ENCODE measurements at places on chromosomes 1 and 21. TPM values are rescaled to one million over a fixed set of nuclear protein-coding genes. Genes with fewer than 3 reads are reported as not detected.

Gene SMCP
- not detected for total RNA-seq

DNA sequence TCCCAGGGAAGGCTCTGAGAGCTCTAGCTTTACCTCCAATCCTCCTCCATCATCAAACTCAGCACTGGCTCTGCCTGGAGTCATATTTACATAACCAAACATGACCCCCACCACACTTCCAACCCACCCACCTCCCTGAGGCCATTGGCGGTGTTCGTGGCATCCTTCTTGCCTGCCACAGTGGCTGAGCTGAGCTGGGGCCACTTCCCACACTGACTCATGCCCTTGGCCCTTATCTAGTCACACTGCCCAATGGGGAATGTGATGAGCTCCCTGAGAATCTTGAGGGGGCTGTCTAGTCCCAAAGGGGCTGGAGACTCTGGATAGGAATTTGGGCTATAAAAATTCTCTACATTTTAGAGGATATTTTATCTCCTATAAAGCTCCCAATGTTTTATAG is 230.9 kb upstream of the IRF2BP2 start:
- DNase-seq: no peak

DNA sequence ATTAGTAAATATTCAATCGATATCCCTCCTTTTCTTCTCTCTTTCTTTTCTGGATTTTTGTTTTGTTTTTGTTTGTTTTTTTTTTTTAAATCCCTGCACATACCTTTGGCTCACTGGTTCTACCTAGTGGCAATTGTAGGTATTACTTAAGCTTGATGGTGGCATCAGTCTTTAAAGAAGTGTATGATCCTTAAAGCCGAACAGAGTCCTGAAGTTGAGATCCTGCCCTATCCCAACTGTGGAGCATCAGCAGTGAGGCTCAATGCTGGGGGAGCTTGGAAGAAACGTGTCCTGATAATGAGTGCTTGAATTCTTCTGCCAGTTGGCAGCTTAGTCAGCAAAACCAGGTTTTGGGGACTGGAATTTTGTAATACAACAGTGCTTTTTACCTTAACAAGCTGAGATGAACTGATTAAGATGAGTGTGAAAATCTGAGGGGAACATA is 60.8 kb downstream of the FASLG start:
- DNase-seq: no peak

Gene L1TD1
- 6.9 TPM for total RNA-seq

- DNase-seq: no peak
These were observed 34.6 kb downstream of the SNX7 start for GRCh38 chr1:98696077-98696476.

- DNase-seq: no peak
These were observed 1171.2 kb downstream of the PLA2G4A start for GRCh38 chr1:187999973-188000372.

DNA sequence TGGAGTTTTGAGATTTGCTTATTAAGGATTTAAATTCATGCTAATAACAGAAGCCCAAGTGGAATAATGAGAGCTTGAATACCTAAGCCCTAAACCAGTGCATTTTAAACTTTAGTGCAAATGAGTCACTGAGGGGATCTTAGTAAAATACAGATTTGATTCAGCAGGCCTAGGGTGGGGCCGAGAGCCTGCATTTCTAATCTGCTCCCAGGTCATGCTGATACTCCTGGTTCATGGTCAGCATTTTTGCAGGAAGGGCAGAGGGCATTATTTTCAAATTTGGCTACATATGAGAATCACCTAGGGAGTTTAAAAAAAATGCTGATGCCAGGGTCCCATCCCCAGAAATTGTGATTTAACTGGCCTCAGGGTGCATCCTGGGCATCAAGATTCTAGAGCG is 39.3 kb downstream of the DNTTIP2 start:
- DNase-seq: no peak

DNA sequence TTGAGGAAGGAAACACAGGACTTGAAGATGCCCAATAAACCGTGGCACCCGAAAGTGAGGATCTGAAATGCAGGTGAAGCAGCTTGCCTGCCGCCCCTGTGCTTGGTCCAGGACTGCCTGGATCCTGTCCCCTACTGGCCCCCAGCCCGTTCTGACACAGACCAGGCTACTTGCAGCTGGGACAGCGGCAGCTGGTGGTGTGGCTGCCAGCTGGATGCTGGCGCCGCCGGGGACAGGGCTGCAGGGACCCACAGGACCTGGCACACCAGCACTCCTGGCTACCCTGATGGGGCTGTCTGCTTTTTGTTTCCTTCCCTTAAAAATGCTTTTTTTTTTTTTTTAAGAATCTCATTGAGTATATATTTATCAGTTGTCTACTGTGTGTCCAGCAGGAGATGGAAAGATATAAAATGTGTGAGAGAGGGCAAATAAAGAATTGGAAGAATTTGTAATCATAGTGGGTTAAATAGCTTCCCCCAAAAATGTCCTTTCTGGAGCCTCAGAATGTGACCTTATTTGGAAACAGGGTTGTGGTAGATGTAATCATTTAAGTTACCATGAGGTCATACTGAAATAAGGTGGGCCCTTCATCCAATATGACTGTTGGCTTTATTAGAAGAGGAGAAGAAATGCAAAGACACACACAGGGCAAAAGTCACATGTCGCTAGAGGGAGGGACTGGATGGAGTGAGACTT is 165.6 kb downstream of the DSCAM start:
- DNase-seq: no peak

Gene PDE9A
- total RNA-seq: 117 TPM

- peak; percentile 93 for DNase-seq
These were observed 950 bp upstream of the EVA1C start for GRCh38 chr21:32411350-32412161.

DNA sequence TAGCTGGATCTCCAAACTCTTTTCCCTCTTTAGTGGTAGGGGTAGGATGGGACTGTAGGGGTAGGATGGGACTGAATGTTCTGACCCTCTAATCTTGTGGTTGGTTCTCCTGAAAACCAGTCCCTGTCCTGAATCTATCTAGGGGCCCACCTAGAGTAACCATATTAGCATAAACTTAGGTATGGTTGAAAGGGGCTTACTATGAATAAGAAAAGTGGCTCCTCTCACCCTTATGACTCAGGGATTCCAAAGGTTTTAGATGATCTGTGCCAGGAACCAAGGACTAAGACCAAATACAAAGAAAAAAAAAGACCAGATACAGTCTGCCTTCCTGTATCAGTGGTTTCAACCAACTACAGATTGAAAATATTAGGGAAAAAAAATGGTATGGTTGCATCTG is 28.9 kb downstream of the RNF2 start:
- no peak for DNase-seq

GRCh38 chr21:17613242-17613676 is 558 bp upstream of the BTG3 start:
- DNase-seq: peak; percentile 56

DNA sequence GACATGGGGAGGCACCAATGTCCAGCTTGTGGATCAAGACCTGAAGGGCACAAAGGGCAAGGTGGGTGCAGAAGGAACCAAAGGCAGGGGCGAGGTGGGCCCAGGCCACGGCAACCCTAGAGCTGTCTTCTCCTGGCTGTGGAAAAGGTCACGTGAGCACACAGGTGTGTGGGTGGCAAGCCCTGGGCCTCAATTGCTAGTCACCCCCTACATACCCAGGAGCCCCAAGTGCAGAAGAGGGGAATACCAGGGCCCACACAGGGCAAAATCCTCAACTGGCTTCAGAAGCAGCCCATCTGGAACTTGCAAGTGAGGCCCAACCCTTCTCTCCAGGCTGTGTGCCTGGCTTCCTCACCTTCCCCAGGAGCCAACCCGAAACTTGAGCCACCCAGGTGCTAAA is 25.6 kb downstream of the ZBTB17 start:
- DNase-seq: no peak

DNA sequence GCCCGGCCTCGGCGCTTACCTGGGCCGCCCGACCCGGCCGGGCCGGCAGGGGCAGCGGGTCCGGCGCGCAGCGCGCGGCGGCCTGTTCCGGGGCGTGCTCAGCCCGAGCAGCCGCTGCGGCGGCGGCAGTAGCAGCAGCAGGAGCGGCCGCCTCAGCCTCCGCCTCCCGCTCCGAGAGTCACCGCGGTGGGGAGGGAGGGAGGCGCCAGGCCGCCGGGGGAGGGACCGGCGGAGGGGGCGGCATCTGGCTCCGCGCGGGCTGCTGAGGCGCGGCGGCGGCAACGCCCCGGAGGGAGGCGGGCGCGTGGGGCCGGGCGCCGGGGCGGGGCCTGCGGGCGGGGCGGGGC is at the start of gene CTNNBIP1:
Gene CTNNBIP1 (minus strand): TSS at position 194 of the 347 bp plus-strand sequence. CDS start 38,205 bp downstream, outside the sequence.
- no peak for DNase-seq

Gene ITLN2
- total RNA-seq: not detected

- DNase-seq: no peak
These were observed 60.1 kb downstream of the DIPK1A start for GRCh38 chr1:92901126-92901525.

DNA sequence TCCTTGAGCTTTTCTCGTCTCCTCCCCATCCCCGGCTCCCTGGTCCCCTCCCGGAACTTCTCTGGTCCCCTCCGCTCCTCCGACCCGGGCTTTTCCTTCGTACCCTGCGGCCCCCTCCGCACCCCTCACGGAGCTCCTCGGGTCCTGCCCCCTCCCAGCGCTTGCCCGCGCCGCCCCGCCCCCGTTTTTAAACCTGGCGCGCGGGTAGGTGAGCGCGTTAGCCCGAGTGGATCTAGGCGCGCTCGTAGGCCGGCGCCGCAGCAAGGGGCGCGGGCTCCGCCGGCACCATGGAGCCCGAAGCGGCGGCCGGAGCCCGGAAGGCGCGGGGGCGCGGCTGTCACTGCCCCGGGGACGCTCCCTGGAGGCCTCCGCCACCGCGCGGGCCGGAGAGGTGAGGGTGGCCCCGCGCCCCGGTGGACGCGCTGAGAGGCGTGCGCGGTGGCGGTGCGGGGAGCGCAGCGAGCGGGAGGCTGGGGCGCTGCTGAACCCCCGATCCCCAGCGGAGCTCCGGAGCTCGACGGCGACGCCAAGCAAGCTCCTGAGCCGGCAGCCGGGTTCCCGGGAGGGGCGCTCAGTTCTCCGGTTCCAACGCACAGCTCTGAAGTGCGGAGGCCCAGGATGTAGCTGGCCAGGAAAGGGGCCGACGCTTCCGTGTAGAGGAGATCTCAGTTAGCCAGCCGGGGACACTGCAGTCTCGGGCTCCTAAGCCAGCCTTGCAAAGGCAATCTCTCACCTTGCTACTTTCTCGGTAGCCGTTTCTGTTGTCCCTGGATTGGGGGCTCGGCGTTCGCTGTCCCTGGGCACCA is at the start of gene RIPPLY3:
Gene RIPPLY3 (plus strand): TSS at position 217 of the 806 bp plus-strand sequence. CDS start 71 bp downstream, at position 288.
- DNase-seq: peak; percentile 30

DNA sequence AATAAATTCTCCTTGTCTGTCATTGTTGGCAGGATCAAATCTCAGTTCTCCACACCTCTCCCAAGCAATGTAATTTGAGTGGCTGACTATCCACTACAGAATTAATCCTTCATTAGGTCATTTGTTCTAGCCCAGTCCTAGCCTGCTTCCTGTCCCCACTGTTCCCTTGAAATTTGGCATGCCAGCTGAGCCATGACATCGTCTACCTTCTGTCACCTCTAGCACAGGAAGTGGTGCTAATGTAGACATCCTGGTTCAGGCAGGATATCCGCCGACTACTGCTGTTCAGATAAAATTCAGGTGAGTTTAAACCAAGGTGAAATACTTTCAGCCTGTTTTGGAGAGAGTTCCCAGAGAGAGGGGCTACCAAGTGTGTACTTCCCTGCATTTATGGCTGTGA is 5.9 kb downstream of the CHRM3 start:
- DNase-seq: no peak

DNA sequence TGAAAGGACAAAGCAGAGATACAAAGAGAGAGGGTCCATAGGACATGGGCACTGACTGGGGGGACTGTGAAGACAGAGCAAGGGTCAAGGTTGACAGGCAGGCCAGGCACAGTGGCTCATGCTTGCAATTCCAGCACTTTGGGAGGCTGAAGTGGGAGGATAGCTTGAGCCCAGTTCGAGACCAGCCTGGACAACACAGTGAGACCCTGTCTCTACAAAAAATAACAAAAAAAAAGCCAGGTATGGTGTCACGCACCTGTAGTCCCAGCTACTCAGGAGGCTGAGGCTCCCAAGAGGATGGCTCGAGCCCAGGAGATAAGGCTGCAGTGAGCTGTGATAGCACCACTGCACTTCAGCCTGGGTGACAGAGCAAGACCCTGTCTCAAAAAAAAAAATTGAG is 4.4 kb downstream of the CASP9 start:
- DNase-seq: no peak

GRCh38 chr1:110948038-110948810 is 15.5 kb downstream of the LRIF1 start:
- DNase-seq: no peak

Gene HCN3
- 11.2 TPM for total RNA-seq

DNA sequence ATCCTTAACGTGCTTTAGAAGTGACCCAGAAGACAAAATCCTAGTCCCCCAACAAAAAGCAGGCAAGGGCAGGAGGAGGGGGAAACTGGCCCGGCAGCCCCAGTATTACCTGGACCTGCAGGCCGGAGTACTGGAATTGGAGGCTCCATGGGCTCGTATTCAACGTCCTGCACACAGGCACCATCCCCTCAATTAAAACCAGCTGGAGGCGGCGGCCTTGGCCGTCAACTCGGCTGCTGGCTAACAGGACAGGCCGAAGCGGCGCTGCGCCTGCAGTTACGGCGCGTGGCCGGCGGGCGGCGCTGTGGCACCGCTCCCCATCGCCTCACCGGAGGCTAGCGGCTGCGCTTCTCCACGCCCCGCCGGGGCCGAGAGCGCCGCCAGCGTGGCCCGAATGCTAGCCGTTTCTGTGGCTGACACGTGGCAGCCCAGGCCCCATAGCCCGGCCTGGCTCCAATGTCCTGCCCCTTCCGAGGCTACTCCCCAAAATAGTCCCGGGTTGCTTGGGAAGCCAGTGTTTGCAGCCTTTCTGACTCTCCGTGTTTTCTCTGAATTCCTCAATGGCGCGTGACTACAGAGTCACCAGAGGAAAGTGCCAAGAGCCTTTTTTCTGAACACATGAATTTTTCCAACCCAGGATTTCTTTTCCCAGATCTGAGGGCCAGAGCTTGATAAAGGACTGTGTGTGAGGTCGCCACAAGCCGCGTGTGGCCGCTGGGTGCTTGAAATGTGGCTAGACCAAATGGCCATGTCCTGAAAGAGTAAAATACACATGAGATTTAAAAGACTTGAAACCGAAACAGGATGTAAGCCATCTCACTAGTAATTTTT is 82.5 kb downstream of the HHIPL2 start:
- peak; percentile 83 for DNase-seq

DNA sequence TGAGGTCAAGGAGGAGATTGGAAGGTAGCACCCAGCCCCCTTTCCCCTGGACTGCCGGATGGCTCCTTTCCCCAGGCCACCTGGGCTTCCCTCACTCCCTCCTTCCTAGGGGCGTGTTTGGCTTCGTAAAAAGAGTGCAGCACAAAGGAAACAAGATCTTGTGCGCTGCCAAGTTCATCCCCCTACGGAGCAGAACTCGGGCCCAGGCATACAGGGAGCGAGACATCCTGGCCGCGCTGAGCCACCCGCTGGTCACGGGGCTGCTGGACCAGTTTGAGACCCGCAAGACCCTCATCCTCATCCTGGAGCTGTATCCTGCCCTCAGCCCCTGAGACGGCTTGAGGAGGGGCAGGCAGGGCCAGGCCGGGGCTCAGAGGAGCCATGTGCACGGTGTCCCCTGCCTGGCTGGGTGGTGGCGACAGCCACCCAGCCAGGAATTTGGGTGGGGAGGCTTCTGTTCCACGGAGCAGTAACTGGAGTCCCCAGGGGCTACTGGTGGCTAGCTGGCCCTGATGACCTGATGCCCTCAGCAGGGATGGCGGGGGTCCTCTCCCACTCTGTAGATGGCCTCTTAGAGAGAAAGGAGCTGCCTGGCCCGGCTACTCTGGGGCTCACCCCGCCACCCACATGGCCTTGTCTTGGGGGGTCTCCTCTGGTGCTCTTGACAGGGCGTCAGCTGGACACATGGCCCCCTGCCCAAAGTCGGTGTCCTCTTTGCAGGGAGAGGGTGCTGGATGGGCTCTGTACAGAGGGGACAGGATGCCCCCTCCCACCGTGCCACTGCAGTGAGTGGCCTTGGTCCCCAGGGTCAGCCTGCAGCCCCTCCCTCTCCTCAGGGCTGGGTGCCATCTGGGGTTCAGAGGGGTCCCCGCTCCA is 39.5 kb downstream of the TRIM11 start:
- no peak for DNase-seq
